ENCODE measurements at places on chromosomes 5 and 9.

DNA sequence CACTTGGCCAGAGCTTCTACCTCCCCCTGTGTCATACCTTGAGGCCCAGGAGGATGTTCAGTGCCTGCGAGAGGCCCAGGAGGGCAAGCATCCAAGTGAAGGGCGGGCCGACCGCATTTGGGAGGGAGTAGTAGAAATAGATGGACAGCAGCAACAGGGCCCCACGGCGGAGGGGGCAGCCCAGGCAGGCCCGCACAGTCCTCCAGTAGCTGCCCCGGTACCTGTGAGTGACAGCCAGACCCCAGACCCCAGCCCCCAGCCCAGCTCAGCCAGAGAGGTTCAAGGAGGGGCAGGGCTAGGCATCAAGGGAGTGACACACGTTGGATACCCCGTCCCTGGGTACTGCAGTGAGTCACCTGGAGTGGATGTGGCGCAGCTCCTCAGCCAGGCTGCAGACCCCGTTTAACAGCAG, 1.4 kb downstream of the STING1 start:
- peak; percentile 33 for DNase-seq

DNA sequence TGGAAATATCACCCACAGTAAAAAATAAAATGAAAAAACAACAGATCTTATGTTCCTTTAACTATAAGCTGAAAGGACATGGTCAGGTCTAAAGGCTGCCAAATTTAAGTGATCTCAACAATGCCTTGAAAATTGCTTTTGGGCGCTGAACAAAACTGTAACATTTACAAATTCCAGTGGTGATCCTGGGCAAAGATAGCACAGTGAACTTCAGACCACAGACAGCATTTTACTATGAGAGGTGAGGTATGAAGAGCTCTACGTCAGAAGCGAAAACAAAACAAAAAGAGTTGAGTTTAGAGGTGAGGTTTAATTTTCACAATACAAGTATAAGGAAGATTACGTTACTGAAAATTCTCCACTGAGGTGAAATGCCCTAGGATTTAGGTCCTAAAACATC, 165.8 kb upstream of the STK32A start:
- no peak for DNase-seq

GRCh38 chr9:115672477-115673316, 480.9 kb upstream of the PAPPA start:
- no peak for DNase-seq

DNA sequence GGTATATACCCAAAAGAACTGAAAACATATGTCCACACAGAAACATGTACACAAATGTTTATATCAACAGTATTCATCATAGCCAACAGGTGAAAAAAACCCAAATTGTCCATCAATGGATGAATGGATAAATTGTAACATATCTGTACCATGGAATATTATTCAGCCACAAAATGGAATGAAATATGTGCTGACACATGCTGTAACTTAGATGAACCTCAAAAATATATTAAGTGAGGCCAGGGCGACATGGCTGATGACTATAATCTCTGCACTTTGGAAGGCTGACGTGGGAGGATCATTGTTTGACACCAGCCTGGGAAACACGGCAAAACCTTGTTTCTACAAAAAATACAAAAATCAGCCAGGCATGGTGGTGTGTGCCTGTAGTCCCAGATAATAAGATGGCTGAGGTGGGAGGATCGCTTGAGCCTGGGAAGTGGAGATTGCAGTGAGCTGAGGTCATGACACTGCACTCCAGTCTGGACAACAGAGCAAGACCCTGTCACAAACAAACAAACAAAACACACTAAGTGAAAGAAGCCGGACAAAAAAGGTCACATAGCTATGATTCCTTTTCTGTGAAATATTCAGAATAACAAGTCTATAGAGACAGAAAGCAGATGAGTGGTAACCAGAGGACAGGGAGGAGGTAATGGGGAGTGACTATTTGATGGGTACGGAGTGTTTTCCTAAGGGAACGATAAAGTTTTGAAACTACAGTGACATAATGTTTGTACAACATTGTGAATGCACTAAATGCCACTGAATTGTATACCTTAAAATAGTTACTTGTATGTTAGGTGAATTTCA, 11.4 kb downstream of the KYAT1 start:
- DNase-seq: no peak

- no peak for DNase-seq
Measured at GRCh38 chr5:96716716-96717115, 54.5 kb downstream of the CAST start.

DNA sequence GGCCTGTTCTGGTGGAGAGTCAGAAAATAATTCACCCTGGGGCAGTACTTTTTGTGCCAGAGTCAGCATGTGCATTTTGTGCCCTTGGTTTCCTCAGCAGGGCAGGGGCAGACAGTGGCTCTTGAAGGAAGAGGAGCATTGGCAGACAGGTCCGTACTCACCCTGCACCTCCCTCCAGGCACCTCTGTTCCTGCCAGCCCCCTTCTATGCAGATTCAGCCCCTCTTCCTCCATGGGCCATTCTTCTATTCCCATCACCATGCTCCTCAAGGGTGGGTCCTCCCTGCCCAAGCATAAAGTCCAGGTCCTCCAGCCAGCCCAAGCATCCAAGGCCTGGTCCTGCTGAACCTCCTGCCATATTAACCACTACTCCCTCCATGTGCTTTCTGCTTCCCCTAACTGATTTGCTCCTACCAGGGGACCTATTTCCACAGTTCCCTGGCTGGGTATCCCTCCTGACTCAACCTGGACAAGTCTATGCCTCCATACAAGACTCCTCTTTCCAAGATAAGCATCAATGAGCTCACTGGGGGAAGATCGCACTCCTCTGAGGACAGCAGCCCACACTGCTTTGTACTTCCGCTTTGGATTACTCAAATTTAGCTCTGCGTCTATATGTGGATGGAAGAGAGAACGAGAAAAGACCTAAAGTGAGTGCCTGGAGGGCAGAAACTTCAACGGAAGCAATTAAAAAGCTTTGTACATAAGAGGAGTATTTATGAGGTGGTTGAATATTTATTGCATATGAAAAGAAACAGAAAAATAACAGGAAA, 9.3 kb upstream of the ACSL6 start:
- no peak for DNase-seq

DNA sequence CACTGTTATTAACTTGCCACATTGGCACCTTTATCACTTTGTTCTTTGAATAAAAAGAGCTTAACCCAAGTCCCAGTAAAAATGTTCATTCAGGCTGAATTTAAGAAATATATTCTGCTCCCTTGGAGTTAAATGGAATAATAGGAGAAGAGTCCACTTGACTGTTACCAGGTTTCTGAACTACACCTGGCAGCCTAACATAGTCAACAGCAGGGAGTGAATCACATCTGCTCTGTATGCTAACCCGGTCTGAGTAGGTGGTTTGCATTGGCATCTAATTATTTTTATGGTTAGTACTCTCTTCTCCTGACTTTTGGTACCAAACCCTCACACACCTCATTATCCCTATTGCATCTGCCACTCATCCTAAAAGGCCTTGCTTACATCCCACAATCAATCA, 86.7 kb downstream of the STK32A start:
- DNase-seq: no peak

DNA sequence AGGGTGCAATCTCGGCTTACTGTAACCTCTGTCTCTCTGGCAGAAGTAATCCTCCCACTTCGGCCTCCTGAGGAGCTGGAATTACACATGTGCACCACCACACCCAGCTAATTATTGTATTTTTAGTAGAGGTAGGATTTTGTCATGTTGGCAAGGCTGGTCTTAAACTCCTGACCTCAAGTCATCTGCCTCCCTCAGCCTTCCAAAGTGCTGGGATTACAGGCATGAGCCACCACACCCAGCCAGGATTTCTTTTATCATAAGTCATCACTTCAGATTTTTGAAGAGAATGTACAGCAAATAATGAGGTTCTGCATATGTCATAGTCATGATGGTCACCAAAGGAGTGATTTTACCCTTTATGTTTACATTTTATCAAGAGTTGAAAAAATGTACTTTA, 108.1 kb downstream of the GCNT1 start:
- DNase-seq: no peak

- no peak for DNase-seq
Measured at GRCh38 chr9:75065510-75065909, 22.4 kb downstream of the NMRK1 start.

DNA sequence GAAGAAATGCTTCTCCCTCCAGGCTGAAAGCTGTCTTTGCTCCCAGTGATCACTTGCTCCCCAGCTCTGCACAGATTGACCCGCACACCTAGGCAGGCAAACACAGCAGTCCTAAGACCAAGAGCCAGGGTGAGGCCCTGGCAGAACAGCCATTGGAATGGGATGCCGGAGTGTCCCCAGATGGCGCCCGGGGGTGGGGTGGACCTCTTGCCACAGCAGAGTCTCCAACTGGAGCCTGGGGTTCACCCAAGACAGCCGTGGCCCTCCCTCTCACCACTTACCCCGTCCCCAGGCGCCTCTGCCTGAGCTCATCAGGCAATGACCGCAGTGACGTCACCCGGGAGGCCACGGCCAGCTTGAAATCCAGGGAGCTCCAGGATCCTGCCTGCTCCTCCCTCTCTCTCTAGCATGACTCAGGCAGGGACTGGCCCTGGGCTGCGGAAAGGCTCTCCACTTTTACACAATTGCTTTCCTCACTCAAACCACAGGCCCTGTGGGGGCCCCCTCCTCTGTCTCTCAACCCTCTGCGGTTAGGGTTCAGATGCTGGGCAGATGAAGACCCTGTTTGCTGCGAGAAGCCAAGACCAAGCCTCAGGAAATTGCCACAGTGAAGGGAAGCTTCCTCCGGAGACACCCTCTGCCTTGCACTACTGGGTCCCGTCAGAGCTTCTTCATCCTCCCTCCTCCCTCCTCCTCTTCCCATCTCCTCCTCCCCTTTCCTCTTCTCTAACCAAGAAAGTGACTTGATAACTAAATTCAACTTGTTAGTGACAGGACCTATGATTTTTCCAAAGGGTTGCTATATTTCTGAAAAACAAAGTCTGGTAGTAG, 24.3 kb upstream of the PTGES start:
- peak; percentile 11 for DNase-seq

DNA sequence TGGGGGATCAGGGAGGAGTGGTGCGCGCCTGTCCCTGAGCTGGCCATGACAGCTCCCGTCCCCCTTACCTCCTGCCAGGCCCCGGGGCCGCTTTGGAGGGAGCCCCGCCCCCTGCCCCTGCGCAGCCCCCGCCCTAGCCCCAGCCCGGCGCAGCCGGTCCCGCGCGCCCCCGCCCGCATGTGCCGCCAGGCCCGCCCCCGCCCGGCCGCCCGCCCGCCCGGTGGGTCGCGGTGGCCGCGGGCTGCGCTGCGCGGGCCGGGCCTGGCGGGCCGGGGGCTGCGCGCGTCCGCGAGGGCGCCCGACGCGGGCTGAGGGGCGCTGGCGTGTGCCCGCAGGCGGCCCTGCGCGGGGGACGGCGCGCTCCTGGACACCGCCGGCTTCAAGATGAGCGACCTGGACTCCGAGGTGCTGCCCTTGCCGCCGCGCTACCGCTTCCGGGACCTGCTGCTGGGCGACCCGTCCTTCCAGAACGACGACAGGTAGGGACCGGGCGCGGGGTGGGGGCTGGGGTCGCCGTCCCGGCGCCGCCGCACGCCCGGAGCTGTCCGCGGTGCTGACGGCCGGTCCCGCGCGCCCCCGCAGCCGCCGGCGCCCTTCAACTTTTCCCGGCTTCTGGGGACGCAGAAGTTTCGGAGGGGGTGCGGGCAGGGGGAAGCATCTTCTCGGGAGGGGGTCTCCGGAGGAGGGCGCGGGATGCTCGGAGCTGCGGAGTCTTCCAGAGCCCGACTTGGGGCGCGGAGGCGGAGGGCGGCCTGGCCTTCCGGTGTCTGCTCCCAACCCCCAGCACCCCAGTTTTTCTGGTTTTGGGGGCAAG, 12.5 kb downstream of the KCNT1 start:
- DNase-seq: no peak

- DNase-seq: no peak
Measured at GRCh38 chr9:3088219-3088618, 244.3 kb upstream of the PUM3 start.

- DNase-seq: no peak
Measured at GRCh38 chr5:34587355-34588241, 68.5 kb upstream of the RAI14 start.

- peak; percentile 45 for DNase-seq
Measured at GRCh38 chr9:131500377-131500776, 2.3 kb upstream of the POMT1 start.

GRCh38 chr5:150286820-150287219, 2.8 kb downstream of the CAMK2A start:
- no peak for DNase-seq

GRCh38 chr9:110214090-110214489, 6.1 kb upstream of the C9orf152 start:
- no peak for DNase-seq

DNA sequence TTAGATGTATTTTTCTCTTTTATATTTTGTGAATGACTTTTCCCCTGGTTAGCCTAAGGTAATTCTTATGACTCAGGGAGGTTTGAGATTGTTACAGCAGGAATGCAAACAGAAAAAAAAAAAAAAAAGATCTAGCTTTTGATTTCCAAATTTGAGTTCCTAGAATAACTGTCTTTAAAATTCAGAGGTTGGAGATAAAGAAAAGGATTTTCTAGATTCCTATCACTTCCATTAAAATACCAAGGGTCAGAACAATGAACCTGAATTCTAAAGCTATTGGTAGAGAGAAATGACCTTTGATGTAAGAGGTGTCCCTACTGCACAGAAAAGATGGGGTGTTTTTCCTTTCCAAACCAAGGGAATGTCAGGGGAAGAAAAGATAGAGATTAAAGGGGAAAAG, 262.5 kb downstream of the DOCK8 start:
- no peak for DNase-seq

- DNase-seq: no peak
Measured at GRCh38 chr5:108266242-108266641, 115.7 kb downstream of the FBXL17 start.

GRCh38 chr5:40484495-40484894, 195.2 kb upstream of the PTGER4 start:
- no peak for DNase-seq

GRCh38 chr5:110342683-110343082, 383.8 kb downstream of the TMEM232 start:
- no peak for DNase-seq

DNA sequence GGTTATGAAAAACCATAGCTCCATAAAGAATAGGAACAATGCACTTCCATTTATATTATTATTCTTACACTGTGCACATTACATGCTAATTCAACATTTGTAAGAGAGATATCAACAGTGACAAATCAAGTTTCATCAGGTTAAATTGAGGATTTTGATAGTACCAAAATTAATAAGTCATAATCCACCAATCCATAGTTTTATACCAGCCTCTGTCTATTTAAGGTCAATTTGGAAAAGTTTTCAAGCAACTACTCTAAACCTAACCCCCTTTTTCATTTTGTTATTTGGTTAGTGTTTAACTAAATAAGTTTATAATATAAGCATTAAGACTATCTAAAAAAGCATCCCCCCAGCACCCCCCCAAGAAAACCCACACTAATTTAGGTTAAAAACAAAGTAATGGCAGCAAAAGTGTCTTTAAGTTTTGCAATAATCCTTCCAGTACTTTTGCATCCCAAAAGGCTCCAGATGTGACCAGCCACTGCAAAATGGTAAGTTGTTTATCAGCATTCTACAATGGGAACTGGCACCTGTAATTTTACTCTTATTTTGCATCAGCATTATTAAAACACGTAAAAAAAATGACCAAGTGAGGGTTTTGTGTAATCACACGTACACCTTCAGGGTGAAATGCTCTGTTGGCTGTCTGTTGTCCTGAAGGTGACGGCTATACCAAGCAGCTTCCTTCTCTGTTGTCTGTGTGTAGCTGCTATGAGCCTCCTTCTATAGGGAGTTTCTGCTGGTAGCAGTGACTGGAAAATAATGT, 36.8 kb upstream of the SSBP2 start:
- no peak for DNase-seq

- peak; percentile 13 for DNase-seq
Measured at GRCh38 chr5:10564838-10565784, 1.2 kb downstream of the ANKRD33B start.

Data from stimulated activated CD4-positive, alpha-beta T cell treated with anti-CD3 and anti-CD28 coated beads, Interleukin-12 subunit alpha, Interleukin-12 subunit beta, amount 100 ng/mL, for 4 hours (primary cell).